ENCODE measurements at places on chromosomes 4 and X. TPM values are rescaled to one million over a fixed set of nuclear protein-coding genes. Genes with fewer than 3 reads are reported as not detected.

TMPRSS11F gene
- not detected for total RNA-seq

NRK gene
- total RNA-seq: not detected

ZNF157 gene
- not detected for total RNA-seq

SSX3 gene
- total RNA-seq: not detected

ZCCHC18 gene
- not detected for total RNA-seq

BMPR1B gene
- total RNA-seq: 4.8 TPM

KCNIP4 gene
- not detected for total RNA-seq

CHST7 gene
- 42.6 TPM for total RNA-seq

All from A549 treated with Mapracorat at 1 μM for 4 hours (cell line).